Astrocyte (in vitro differentiated cells and primary cell): ENCODE measurements at places on chromosomes 12 and 14. TPM values are rescaled to one million over a fixed set of nuclear protein-coding genes. Genes with fewer than 3 reads are reported as not detected.

- H3K36me3 ChIP-seq, result no peaks in the 10 kb centered on the region
- no peak overlapping the region for H3K27ac ChIP-seq
- no peaks in the 10 kb centered on the region for H3K27me3 ChIP-seq
- no peak for DNase-seq
Measured at GRCh38 chr14:23347406-23348296, 5.0 kb downstream of the SLC22A17 start.

Gene RASAL1
- total RNA-seq, result 0.43 and 0.48 TPM in 2 replicates

Gene MYF6
- total RNA-seq, result not detected in 2 replicates

DNA sequence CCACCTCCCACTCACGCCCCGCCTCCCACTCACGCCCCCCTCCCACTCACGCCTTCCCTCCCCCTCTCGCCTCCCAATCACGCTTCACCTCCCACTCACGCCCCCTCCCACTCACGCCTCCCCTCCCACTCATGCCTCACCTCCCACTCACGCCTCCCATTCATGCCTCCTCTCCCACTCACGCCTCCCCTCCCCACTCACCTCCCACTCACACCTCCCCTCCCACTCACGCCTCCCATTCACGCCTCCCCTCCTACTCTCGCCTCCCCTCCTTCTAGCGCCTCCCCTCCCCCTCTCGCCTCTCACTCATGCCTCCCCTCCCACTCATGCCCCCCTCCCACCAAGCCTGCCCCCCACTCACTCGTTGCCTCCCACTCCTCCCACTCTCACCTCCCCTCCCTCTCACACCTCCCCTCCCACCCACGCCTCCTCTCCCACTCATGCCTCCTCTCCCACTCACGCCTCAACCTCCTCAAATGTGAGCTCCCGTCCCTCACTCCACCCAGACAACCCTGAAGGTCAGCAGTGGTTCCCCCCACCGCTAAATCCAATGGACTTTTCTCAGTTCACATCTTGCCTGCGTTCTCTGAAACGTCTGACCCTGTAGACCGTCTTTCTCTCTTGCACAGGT is 39.8 kb downstream of the TMEM63C start:
- H3K4me3 ChIP-seq, result no peak overlapping the region
- H3K4me1 ChIP-seq, result no peaks in the 10 kb centered on the region
- no peaks in the 10 kb centered on the region for H3K36me3 ChIP-seq
- no peak overlapping the region for H3K27ac ChIP-seq
- DNase-seq, result no peak
